ENCODE measurements at places on chromosomes 7 and 10.

- DNase-seq, result peak; percentile 56
Observed at GRCh38 chr10:60905580-60905979, 38.4 kb downstream of the RHOBTB1 start.

GRCh38 chr10:69562731-69563254, 10.4 kb downstream of the NEUROG3 start:
- DNase-seq, result no peak

DNA sequence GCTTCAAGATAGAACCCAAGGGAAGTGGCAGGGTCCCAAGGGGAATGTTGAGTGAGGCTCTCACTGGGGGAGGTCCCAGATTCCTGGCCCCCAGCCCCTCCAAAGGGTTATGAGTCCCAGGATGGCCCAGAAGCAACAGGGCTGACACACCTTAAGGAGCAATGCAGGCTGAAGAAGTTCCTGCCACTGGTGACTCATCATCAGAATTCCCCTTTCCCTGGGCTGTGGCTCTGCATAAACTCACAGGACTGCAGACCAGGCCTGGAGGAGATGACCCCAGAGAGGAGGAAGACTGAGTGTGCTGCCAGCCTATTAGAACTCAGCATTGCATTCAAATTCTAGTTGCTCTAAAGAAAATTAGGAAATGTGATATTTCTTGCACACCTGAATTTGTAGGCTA, 126.7 kb downstream of the DPP6 start:
- DNase-seq, result no peak

GRCh38 chr7:142384493-142384922, 126.7 kb upstream of the PRSS58 start:
- DNase-seq, result peak; percentile 76

- peak; percentile 83 for DNase-seq
Observed at GRCh38 chr7:133513608-133514007, 260.7 kb downstream of the EXOC4 start.

- DNase-seq, result no peak
Observed at GRCh38 chr10:15225511-15225910, 57.0 kb upstream of the NMT2 start.

- no peak for DNase-seq
Observed at GRCh38 chr10:34151481-34151880, 663.6 kb downstream of the PARD3 start.

All from adipocyte (in vitro differentiated cells).